Hypothalamus (tissue), 51 donors: ENCODE measurements at places on chromosomes 1 and 21.

DNA sequence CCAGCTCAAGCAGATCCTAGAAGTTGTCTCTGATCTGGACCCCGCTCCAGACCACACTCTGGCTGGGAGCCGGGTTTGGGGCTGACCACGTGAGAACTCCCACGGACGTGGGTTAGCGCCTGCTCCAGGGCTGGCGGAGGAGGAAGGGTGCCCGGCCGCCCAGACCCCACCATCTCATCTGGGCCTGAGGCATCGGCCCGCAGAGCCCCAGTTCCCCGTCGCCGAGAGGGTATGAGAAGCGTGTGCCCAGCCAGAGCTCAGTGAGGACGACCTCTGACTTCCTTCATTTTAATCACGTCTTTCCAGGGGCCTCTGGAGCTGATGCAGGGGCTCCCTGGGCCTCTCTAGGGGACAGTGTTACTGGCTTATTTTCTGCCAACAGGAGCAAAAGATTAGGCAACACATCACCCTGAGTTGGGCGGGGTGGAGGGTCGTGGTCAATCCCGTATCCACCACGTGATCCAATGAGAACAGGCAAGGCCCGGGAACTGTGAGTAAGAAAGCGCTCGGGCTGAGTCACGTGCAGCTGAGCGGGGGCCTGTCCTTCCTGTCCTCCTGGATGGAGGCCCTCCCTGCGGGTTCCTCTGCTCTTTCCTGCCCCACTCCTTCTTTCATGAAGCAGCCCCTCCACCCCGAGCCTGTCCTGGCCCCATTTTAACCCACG lies 81.1 kb downstream of the SIK1 start:
- DNase-seq, result no peak

- DNase-seq, result no peak
These were observed 27.7 kb downstream of the DNTTIP2 start for GRCh38 chr1:93851327-93851712.

- no peak for DNase-seq
These were observed 36.9 kb upstream of the ST6GALNAC5 start for GRCh38 chr1:76830373-76830772.

DNA sequence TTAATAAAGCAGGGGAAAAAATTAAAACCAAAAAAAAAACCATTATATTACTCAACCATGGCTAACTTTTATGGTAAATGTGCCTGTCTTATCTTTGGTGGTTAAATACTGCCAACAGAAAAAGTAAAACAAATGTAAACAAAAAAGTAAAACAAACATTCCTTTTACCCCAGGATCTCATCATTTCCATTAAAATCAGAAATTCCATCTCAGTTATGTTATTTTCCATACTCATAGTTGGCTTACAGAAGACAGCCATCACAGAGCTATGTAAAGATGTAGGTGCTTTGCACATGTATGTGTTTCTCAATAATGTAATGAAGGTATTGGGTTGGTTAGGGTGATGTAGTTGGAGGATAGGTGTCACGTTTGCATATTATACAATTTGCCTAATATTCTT lies 185.0 kb downstream of the KCNK2 start:
- no peak for DNase-seq

DNA sequence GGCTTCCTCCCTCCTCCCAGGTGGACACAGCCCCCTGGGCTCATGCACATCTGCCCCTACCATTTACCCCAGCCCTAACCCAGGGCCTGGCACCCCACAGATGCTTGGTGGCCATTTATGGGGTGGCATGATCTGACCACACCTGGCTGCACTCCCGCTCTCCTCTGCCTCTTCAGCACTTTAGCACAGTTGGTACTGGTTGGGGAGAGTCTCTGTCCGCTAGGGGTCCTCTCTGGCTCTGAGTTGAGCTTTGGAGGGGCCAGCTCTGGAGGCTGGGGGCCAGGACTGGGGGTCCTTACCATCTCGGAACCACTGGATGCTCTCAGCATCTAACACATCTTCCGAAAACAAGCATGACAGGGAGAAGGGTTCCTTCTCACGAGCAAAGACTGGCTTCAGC lies 17.4 kb downstream of the MYOM3 start:
- DNase-seq, result no peak

DNA sequence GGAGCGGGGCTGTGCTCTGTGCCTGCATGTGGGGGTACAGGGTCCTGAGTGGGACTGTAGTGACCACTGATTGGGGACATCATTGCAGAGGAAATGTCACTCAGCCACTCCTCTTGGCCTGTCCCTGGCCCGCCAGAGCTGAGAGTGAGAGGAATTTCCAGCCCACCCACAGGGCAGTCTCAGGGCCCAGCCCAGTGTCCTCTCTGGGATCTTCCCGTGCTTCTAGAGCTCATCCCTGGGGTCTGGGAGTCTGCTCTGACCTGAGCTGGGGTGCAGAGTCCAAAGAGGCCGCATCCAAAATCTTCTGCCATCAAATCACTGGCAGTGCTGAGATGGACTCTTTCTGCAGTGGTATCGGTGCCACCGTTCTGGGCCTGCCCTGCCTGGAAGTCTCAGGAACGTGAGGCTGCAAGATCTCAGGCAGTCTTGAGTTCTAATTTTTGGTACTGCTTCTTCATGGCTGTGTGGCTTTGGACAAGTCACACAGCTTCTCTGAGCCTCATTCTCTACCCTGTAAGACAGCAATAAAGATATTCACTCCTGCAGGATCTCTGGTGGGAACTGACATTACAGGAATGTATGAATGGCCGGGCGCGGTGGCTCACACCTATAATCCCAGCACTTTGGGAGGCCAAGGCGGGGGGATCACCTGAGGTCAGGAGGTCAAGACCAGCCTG lies 100.8 kb upstream of the TARDBP start:
- DNase-seq, result no peak

- no peak for DNase-seq
These were observed 16.7 kb upstream of the TRIM63 start for GRCh38 chr1:26084091-26084561.

DNA sequence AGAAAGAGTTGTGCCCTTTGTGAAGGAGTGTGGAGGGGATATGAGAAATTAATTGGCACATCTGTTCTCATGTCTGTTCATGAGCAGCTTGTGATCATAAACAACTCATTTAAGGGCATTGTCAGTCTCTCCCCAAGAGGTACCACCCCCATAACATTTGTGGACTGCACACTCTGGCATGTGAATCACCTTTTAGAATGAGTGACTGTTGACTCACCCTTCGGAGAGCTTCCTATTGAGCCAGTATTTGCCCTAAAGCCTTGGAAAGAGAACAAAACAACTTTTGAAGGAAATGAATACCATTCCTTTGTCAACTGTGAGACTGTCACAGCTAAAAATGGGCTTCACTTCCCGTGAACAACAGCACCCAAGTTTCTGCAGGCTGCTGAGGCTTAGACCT lies 27.5 kb upstream of the MYSM1 start:
- no peak for DNase-seq

DNA sequence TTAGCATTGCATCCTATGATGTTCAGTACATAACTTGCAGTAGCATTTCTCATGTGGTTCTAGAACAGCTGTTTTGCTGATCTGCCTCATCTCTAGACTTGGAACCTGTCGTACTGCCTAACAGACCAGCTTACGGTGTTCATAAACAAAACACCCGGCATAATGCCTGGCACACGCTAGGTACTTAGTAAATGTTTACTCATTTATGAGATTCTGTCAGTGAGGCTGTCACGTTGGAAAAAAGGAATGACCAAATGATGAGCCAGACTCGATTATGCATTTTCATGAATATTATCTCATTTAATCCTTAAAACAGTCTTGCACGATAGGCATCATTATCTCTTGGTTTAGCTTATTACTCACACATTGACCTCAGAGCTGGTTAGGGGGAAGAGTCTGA lies 46.4 kb downstream of the CACHD1 start:
- no peak for DNase-seq

- DNase-seq, result peak; percentile 64
These were observed 25.6 kb upstream of the NFIA start for GRCh38 chr1:61056573-61057439.

- no peak for DNase-seq
These were observed 66.5 kb downstream of the PLXNA2 start for GRCh38 chr1:208177656-208178055.

DNA sequence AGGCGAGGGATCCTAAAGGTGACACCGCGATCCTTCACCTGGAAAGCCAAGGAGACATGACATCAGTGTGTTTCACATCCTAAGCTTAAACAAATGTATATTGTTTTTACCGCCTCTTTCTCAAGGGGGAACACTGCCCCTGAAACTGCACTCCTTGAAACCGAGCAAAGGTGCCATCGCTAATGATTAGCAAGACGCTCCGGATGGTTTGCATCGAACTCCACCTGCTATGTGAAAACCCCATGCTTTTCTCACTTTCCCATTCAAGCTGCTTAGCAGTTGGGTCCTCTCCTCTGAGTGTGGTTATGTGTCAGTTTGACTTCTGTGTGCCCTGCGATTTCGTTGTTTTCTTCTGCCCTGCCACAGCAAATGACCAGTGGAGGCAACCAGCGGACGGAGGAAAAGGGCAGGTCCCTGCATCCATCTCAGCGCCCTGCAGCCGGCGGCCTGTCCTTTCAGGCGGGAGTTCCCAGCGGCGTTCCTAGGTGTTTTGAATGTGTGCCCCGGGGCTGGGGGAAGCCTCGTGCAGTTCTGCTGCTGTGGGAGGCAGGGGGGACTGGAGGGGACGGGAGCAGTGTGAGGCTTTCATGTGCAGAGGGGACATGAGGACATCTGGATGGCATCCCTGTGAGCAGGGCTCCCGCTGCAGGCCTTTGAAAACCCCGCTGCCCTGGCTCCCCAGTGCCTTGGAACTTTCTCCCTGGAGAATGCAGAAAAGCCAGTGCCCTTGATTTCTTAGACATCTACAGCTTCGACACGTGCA lies 16.1 kb downstream of the ZBTB18 start:
- no peak for DNase-seq

DNA sequence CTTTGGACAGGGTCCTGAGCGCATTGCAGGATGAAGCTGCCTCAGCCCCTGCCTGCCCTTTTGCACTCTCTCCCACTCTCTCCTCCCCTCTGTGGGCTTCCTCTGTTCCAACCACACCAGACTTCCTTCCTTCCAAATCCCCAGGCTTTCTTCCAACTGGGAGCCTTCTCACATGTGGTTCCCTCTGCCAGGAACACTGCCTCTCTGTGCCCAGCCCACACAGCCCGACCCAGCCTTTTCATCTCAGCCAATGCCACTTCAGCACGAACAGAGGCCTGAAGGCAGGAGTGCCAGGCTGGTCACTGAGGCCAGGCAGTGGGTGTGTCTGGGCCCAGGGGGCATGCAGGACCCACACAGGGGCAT lies 5.9 kb downstream of the SELENON start:
- DNase-seq, result peak; percentile 30

DNA sequence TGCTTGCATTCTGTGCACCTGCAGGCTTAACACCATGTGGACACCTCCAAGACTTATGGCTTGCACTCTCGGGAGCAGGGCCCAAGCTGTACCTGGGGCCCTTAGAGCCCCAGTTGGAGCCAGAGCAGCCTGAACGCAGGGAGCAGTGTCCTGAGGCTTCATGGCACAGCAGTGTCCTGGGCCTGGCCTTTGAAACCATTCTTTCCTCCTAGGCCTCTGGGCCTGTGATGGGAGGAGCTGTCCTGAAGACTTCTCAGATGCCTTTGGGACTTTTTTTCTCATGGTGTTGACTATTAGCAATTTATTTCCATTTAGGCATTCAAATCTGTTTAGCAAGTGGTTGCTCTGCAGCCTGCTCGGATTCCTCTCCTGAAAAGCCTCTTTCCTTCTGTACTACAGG lies 11.0 kb downstream of the RPTN start:
- no peak for DNase-seq

DNA sequence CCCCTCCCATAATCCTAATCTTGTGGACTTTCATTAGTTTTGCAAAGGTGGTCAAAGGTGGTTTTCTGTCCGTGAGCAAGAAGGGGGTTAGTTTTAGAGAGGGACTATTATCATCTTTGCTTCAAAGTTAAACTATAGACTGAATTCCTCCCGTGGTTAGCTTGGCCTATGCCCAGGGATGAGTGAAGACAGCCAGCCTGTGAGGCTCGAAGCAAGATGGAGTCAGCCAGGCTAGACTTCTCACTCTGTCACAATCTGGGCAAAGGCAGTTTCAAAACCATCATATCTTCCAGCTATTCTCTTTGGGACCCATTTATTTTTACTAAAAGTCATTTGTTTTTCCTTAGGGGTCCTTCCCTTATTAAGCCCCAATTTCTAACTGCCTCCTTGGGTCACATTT lies 12.9 kb upstream of the ENO1 start:
- no peak for DNase-seq

- no peak for DNase-seq
These were observed 85.1 kb downstream of the KCNN3 start for GRCh38 chr1:154784924-154785531.
